CD4-positive, alpha-beta T cell treated with Interleukin-12 subunit alpha and Interleukin-12 subunit beta, for 1 hour (primary cell): ENCODE measurements at places on chromosomes 3 and 15.

DNA sequence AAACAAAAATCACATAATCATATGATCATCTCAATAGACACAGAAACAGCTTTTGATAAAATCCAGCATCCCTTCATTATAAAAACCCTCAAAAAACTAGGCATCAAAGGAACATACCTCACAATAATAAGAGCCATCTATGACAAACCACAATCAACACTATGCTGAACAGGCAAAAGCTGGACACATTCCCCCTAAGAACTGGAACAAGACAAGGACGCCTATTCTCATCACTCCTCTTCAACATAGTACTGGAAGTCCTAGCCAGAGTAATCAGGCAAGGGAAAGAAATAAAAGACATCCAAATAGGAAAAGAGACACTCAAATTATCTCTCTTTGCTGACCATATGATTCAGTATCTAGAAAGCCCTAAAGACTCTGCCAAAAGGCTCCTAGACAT, 54.9 kb upstream of the SLC12A8 start:
- no peak for DNase-seq

- DNase-seq = no peak
Measured at GRCh38 chr3:55480911-55481743, 6.0 kb downstream of the WNT5A start.

DNA sequence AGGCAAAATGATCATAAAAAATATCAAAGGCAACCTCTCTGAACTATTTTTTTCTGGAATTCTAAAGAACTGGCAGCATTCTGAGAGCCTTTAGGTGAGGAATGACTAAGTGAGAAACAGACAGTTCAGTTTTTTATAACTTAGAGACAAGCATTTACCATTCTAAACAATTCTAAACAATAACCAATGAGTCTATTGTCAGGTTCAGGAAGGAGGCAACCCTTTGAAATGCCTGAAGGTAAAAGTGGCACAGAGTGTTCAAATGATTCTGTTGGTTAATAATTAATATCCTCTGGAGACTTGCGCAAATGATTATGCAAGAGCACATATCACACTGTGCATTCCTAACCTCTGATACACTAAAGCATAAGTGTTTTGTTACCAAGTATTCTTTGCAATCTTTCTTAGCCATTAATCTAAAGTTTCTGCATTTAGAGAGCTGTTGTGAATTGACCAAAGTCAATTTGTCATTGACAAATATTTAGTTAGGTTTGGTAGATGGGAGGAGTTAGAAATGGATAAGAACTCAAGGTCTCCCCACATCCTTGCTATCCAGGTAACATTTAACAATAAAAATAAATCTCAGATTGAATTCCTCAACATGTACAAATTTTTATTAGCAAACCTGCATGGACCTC, 9.2 kb upstream of the TGFBR2 start:
- DNase-seq = no peak

- no peak for DNase-seq
Measured at GRCh38 chr3:24310887-24311286, 183.8 kb downstream of the THRB start.

- no peak for DNase-seq
Measured at GRCh38 chr3:49840388-49840787, 16.0 kb downstream of the TRAIP start.

- DNase-seq = no peak
Measured at GRCh38 chr3:136068708-136069107, 103.2 kb downstream of the PPP2R3A start.

GRCh38 chr15:76866008-76866407, 39.1 kb downstream of the SCAPER start:
- DNase-seq = peak; percentile 2
